ENCODE measurements at places on chromosomes 16 and 17.

DNA sequence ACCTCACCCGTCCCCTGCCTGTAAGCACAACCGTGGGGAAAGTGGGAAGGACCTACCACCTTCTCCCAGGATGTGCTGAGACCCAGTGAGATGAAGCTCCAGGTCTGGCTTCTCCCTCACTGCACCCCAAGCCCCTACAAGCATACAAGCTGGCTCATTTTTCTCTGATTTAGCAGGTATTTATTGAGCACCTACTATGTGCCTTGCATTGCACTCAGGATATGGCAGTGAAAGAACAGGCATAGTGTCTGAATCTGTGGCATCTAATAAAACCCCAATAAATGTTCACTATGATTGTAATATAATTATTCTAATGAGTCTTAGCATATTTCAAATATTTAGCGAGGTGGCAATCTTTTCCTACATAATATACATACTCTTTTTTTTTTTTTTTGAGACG lies 84.5 kb downstream of the LITAF start:
- no peak for DNase-seq

GRCh38 chr17:62713086-62713881 lies 85.8 kb downstream of the MRC2 start:
- DNase-seq = no peak

- DNase-seq = no peak
Measured at GRCh38 chr17:43439041-43439440, 40.2 kb downstream of the ARL4D start.

DNA sequence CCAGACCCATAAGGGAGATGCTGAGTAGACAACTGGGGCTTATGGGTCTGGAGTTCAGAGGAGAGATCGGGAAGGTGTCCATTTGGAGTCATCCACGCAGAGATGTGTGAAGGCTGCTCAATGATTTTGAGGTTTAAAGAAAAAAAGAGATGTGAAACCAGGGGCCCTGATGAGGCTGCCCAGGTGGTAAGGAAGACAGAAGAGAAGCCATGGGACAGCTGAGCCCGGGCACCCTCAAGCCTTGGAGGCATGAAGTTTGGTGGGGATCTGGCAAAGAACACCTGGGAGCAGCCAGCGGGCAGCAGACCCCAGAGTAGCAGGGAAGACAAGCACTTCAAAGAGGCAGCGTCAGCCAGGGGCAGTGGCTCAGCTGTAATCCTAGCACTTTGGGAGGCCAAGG lies 20.8 kb upstream of the MYO15B start:
- no peak for DNase-seq

DNA sequence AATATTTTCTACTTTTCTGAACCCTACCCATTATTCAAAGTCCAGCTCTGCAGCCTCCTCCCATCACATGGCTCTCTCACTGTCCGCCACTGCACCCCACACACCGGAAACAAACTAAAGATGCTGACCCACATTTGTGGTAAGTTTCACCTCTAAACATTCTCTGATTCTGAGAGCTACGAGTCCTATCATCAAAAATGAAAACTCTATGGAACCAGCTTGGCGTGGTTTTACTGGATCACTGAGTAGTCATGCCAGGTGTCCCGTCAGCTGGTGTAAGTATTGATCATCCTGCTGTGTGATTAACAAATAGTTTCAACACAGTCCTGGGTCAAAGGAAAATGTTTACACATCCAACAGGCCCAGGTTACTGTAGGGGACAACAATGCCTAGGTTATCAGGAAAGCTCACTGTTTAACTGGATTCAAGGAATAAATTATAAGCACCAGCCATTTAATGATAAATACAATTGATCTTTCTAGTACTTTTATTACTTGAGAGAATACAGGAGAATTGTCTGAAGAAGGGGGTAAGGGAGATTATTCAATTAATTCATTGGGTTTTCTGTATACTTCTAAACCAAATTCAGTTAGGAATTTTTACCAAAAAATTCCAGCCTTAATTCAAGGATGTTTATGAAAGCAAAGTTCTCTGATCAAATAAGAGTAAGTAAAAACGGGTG lies 33.9 kb downstream of the CYTH1 start:
- DNase-seq = no peak

DNA sequence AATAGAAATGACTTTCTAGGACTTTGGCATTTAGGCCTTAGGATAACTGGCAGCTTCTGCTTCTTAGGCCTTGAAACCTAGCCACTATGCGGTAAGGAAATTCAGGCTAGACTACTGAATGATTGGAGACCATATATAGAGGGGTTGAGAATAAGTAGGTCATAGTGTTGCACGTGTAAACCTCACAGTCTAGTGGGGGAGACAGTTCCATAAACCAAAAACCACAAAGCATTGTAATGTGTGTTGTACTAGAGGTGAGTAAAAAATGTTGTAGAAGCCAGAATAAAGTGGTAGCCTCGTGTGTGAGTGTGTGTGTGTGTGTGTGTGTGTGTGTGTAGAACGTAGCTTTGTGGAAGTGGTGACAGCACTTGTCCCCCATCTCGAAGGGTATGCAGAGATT lies 188.5 kb downstream of the MAP2K6 start:
- DNase-seq = no peak

- peak; percentile 2 for DNase-seq
Measured at GRCh38 chr17:11144358-11145233, 96.4 kb upstream of the SHISA6 start.

GRCh38 chr17:69117855-69118784 lies 23.6 kb downstream of the ABCA6 start:
- DNase-seq = no peak

- no peak for DNase-seq
Measured at GRCh38 chr17:41507315-41507880, 2.0 kb upstream of the KRT13 start.

DNA sequence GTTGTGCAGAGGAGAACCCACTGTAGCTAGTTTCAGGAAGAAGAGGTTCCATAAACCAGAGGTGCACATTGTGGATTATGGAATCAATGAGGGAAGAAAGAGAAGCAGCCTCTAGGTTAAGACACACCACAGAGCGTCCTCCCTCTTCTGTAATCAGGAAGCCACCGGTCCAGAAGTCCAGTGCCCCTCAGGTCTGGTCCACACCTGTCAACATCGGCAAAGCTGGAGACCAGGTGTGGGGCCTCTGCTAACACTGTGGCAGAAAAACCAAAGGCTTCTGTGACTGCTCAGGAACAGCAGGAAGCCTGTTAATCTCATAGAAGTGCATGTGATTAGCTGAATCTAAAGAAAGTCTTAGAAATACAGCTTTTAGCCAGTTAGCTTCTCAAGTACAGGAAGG lies 23.3 kb downstream of the LIMD2 start:
- no peak for DNase-seq

DNA sequence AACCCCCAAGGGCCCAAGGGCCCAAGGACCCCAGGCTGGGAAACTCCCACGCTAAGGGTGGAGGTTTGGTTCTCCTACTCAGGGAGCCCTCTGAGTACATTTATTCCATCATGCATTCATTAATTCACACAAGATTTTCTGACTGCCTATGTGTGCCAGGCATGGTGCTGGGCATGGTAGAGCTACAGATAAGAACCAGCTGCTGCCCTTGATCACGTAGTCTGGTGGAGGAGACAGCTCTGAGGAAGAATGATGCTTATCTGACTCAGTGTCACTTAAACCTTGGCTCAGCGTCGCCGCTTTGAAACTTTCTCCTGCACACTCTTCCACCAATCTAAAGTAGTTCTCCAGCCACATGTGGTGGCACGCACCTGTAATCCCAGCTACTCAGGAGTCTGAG lies 3.6 kb upstream of the ARL4D start:
- DNase-seq = no peak

DNA sequence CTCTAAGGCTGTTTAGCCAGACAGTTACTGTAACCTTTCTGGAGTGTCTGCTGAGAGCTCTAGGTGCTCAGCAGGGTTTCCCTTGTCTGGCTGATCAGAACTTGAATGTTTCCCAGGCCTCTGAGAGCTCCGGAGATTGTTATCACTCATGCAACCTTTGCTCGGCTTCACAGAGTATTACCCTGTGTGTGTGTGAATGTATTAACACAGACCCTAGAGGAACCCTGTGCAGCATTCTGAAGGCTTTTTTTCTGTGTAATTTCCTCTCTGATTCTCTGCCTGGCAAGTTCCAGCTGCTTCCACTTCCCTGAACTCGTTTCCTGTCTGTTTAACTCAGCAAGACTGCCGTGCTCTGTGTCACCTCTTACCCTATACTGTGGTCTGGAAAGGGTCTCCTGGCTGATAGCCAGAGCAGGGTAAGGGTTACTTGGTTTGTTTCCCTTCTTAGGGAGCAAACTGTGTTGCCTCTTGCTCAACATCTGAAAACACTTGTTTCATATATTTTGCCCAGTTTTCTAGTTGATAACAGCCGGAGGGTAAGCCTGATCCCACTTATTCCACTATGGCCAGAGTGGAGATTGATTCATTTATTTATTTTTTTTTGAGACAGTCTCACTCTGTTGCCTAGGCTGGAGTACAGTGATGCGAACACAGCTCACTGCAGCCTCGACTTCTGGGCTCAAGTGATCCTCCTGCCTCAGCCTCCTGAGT lies 21.7 kb downstream of the PRMT7 start:
- DNase-seq = no peak

GRCh38 chr16:69706256-69706974 lies 19.9 kb downstream of the NQO1 start:
- no peak for DNase-seq
